Epithelial cell of umbilical artery (primary cell): ENCODE measurements at places on chromosomes 2 and 18. TPM values are rescaled to one million over a fixed set of nuclear protein-coding genes. Genes with fewer than 3 reads are reported as not detected.

Gene HOXD11
- not detected in 2 replicates for total RNA-seq

Gene ARHGAP15
- not detected in 2 replicates for total RNA-seq

Gene GRB14
- 4.5 and 11.9 TPM in 2 replicates for total RNA-seq

Gene SLC5A7
- total RNA-seq = not detected in 2 replicates

Gene KANSL1L
- 7.5 and 11.7 TPM in 2 replicates for total RNA-seq

Gene OR6B3
- not detected in 2 replicates for total RNA-seq

Gene FSIP2
- under 0.01 and 0.30 TPM in 2 replicates for total RNA-seq

Gene SAG
- total RNA-seq = under 0.01 TPM in 1 of 2 replicates, not detected in the other

Gene ESCO1
- 12.3 and 16.9 TPM in 2 replicates for total RNA-seq

Gene LOXHD1
- total RNA-seq = not detected in 2 replicates

Gene LRRC30
- not detected in 2 replicates for total RNA-seq

Gene KCNF1
- total RNA-seq = 2.3 TPM in 1 of 2 replicates, not detected in the other

Gene EIF2AK2
- total RNA-seq = 23.7 and 98.2 TPM in 2 replicates

Gene WDR75
- total RNA-seq = 53.6 and 72.6 TPM in 2 replicates

Gene CWC22
- 15.3 and 17.3 TPM in 2 replicates for total RNA-seq

Gene EN1
- not detected in 2 replicates for total RNA-seq

Gene UGT1A3
- not detected in 2 replicates for total RNA-seq

Gene CDH20
- not detected in 2 replicates for total RNA-seq

Gene SCN9A
- total RNA-seq = 1.9 and 2.6 TPM in 2 replicates

Gene ZEB2
- total RNA-seq = 12.7 and 32.2 TPM in 2 replicates

Gene KCNS3
- total RNA-seq = 0.97 and 1.8 TPM in 2 replicates

Gene NYAP2
- total RNA-seq = not detected in 2 replicates

Gene NDC80
- total RNA-seq = 29.6 and 36.6 TPM in 2 replicates

Gene GALNT13
- total RNA-seq = under 0.01 and 1.6 TPM in 2 replicates
